ENCODE measurements at places on chromosomes 16 and 17.

GRCh38 chr17:33942414-33942813, 312.7 kb upstream of the CCL2 start:
- no peak for DNase-seq

DNA sequence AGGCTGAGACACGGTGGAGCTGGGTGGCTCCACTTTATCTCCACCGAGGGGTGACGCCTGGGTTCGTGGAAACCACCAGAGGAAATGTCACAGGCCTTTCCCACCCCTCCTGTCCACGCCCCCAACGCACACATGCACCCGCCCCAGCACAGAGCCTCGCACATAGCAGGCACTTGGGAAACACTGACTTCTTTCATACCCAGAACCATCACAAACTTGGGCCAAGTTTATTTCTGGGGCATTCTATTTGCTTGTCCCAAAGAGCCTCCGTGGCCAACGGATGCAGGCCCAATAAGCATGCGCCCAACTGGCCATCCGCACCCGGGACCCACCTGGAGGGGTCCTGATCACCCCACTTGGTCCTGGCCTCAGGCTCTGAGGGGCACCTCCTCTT, 3.3 kb downstream of the BCAR1 start:
- no peak for DNase-seq

DNA sequence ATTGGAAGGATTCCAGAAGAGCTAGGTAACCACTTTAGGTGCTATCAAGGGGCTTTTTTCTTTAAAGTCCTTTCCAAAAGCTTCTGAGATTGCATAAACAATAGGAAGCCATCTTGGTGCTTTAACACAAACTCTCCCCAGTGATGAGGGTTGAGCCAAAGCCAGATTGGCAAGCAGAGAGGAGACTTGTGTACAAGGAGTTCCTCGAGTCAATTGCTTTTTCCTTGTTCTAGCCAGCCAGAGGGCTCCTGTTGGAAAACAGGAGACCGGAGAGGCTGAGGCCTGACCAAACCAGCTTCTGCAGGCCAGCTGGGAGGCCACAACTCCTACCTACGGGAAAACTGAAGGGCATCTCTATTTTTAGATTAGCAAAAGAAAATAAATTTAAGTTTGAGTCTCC, 46.5 kb downstream of the MAPT start:
- DNase-seq, result no peak

GRCh38 chr17:46758614-46759013, 59.9 kb downstream of the WNT3 start:
- DNase-seq, result no peak

- DNase-seq, result no peak
Observed at GRCh38 chr17:13788385-13788784, 186.7 kb upstream of the HS3ST3A1 start.

GRCh38 chr17:75116737-75117136, 7.0 kb downstream of the ARMC7 start:
- no peak for DNase-seq

All from AG08395 (cell line).